Lower leg skin (tissue), 4 donors: ENCODE measurements at places on chromosomes 2 and 18. TPM values are rescaled to one million over a fixed set of nuclear protein-coding genes. Genes with fewer than 3 reads are reported as not detected.

DNA sequence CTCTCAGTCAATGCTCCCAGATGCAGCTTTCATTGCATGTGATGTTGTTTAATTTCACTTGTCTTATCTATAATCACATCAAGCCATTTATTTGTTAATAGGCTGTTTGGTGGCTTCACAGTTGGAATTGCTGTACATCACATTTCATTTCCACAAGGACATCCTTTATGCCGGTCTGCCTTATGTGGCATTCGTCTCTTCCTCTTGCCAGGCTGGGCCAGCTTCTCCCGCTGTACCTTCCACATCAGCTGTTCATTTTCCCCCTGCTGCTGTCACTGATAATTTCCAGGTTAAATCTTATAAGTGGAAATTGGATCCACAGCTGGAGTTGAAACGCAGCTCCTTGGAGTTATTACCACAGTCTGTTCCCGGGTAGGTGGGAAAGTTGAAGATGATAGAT, 110.6 kb downstream of the DPP10 start:
- DNase-seq: no peak

DNA sequence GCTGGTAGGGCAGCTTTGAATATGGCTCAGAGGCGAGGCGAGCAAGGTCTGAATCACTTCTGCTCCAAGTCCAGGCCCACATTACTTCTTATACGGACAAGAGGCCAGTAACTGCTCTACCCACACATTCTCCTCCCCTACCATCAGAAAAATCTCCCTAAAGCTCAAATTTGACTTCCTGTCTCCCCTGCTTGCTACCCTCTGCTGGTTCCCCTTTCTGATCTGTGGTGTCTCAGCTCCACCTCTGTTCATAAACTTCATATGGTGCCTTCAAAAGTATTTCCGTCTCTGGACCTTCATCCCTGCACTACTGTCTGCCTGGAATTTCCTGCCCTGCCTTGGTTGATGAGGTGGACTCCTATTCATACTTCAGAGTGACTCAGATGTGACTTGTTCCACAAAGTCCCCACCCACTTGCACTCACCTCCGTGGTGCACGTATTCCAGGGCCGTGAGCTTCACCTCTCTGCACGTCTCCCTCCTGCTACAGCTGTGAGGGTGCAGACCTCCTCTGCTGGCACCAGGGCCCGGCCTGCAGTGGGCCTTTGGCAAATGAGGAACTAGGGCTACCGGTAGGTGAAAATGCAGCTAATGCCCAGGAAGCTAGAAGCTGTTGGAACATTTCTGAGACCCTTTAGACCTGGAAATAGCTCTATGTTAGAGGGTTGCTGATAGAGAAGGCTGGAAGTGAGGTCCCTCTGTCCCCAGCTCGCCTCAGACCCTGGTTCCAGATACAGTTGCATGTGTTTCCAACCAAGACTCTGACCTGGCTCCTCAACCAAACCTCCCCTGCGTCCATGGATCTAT, 24.6 kb upstream of the KCMF1 start:
- DNase-seq: no peak

- DNase-seq: no peak
Measured at GRCh38 chr2:40786636-40787035, 334.7 kb upstream of the SLC8A1 start.

CDK5R2 gene
- total RNA-seq: not detected

- peak; percentile 62 for DNase-seq
Measured at GRCh38 chr2:8307606-8308180, 374.2 kb upstream of the ID2 start.

GRCh38 chr18:67590571-67591141, 74.1 kb upstream of the DSEL start:
- no peak for DNase-seq

DNA sequence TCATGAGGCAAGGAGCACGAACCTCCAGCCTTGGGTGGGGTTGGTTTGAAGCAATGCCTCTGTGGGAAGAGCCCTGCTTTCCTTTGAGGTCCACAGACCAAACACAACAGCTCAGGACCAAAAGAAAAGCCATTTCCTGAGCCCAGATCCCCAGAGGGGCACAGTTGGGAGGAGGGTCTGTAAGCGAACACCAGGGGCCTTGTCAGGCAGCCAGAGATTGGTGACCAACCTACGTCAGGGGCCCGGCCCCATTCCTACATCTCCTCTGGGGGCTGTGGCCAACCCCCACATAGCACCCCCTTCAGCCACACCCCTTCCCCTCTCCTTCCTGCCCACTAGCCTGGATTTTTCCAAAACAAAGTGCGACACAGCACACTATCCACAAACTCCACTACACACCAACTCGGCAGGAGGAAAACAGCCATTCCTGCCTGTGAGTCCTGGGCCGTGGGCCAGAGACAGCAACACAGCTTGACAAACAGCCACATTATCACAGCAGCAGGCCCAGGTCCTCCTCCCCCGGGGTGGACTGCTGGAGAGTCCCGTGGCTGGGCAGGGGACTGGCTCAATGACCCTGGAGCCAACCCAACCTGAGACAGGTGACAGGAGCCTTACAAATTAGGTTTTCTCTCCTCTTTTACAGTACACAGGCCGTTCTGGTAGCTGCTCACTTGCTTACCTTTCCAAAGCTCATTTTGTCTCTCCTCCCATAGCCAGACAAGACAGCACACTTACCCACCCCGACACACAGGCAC, 98.8 kb downstream of the TNS1 start:
- peak; percentile 68 for DNase-seq

DNA sequence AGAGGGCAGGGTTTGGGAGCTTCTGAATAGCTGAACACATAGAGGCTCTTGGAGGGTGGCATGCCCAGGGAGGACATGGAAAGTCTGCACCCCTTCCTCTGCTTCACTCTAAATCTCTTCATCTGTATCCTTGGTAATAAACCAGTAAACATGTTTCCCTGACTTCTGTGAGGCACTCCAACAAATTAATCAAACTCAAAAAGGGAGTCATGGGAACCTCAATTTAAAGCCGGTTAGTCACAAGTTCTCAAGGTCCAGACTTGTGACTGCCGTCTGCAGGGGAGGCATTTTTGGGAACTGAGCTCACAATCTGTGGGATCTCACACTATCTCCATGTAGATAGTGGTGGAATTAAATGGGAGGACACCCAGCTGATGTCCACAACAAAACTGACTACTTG, 33.1 kb upstream of the STON1 start:
- DNase-seq: no peak

DNA sequence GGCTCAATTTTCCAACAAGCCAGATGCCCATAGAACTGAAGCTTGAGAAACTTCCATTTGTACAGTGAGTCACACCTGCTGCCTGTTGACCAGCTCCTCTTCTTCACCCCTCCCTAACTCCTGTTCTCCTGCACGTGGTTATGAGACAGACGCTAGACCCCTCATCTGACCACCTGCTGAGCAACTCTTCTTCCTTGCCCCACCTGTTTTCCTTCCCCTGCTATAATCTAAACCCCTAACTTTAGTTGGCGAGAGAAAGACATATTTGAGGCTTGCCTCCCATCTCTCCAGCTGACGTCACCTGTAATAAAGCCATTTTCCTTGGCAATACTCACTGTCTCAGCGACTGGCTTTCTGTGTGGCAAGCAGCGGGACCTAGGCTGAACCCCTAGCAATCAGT, 22.3 kb upstream of the ITM2C start:
- no peak for DNase-seq

RNMT gene
- total RNA-seq: 19.6 TPM

DNA sequence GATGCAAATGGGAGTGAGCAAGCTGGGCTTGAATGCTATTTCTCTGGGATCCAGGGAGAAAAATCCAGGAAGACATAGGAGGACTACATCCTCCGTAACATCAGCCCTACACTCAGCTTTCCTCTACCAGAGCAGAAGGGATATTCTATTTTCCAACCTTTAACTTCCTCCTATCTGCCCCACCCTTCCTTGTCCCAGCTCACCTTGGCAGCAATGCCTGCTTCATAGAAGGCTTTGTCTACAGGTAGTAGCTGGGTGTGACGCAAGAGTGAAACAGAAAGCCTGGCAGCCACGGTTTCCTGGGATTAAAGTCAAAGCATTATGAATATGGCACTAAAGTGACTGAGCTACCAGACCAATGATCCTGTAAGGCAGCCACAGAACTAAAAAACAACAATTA, 3.9 kb downstream of the KRTCAP3 start:
- peak; percentile 65 for DNase-seq

CAPN14 gene
- total RNA-seq: 0.83 TPM

- no peak for DNase-seq
Measured at GRCh38 chr2:160651416-160652200, 158.0 kb upstream of the RBMS1 start.

DNA sequence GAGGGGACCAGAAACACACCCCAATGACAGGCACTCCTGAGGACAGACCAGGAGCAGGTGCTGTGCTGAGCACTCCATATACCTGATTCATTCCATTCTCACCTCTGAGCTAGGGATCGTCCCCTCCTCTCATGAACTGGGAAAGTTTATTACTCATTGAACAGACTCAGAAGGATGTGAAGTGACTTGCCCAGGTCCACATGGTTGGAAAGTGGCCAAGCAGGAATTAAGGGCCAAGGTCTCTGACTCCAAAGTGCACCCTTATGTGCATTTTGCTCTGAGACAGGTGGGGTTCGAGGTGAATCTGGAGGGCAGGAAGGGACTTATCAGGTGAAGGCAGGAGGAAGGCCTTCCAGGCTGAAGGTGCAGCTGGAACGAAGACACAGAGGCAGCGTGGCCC, 25.1 kb upstream of the PLB1 start:
- DNase-seq: no peak

DNA sequence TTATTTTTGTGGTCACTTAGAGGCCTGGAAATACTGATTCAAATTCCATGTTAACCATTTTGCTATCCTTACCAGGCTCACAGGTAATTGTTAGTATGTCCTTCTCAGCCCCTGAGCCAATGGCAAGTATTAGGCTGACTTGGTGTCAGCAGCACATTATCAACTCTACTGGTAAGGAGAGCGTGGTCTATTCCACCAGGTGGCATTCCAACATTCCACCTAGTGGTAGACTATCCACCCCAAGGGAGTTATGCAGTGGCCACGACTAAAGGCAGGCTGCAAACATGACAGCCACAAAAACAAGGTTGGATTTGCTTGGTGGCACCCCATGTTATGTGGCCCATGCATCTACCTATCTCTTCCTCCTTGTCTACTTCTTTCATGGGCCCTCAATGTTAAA, 31.8 kb upstream of the GCC2 start:
- no peak for DNase-seq

CIB4 gene
- total RNA-seq: not detected

DNA sequence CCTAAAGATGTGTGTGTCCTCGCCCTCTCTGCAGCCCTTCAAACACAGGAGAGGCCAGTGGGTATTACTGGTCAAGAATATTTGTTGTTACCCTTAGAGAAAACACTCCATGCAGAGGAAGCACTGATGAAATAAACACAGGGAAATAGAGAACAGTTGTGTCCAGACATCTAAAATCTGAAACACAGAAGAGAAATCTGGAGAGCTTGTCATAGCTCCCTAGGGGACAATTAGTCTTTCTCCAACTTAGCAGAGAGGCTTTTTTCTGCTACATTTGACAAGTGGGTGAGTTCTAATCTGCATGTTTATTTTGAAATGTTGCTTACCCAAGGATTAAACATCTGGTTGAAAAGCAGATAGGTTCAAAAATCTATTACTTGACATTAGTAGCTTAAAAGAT, 190.1 kb downstream of the CTNNA2 start:
- DNase-seq: no peak

CCDC68 gene
- 1.3 TPM for total RNA-seq

GRCh38 chr2:130836501-130837174, at the start of gene ARHGEF4:
Gene ARHGEF4 (plus strand): TSS chr2:130836914. CDS start chr2:130836954, 40 bp downstream.
- no peak for DNase-seq

DNA sequence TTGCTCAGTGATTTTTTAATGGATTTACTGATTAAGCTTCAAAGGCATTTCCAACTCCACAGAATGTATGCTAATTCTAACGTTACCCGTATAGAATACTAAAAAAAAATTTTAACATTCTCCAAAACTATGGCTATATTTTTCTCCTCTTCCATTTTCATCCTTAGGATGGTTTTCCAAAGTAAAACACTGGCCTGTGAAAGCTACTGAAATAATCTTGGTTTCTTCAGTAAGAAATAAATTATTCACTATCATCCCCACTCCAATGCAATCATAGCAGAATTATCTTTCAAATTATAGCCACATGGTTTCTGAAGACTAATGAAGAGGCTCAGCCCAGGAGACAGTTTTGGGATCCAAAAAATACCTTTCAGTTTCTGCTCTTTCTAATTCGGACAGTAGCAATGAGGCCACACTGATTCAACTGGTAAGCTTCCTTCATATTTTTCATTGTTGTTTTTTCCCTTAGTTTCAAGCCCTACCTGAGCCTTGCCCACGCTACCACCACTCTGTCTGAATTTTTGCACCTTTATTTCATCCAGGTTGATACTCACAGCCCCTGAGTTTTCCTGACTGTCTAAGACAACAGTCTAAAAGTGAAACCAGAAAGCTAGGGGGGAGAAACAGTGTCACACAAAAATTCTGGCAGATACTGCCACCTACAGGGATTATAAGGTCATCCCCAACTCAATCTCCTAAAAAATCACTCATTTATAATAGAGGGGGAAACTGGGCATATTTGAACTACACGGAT, 887.9 kb downstream of the NRXN1 start:
- DNase-seq: no peak

DNA sequence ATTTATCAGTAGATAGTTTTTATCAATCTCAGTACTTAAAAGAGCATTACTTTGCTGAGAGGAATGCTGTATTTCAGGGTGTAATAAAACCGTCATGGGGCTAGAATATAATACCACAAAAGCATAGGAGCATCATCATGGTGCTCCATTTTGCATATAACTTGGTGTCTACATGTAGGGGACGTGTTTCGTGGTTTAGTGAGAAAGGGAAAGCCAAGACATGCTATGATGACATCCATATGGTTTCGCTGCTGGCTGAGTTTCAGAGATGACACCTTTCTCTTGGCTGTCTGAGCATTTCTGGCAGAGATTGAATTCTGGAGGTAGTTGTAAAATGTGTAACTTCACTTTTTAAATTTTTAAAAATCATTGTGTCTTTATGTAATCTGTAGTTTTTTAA, 32.4 kb downstream of the WDR43 start:
- DNase-seq: no peak

NAPG gene
- 15.6 TPM for total RNA-seq

DNA sequence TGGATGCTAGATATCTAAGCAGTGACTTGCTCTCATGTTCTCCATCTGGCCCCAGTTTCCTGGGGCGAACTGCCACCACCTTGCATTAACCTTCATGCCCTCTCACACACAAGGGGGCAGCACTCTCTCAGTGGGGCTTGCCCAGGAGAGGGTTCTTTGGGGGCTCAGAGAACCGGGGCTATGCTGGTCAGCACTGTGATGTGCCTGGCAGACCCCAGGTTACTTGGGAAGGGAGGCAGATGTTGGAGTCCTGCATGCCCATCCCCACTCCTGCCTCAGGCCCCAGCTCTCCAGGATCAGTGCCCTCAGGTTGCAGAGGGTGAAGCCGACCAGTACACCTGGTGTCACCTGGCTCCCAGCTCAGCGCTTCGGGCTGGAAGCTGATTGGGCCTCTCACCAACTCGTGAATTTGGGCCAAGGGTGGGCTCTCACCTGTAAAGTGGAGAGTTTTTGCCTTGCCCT, 396.2 kb upstream of the HS6ST1 start:
- DNase-seq: peak; percentile 77

TDRD15 gene
- total RNA-seq: not detected

GRCh38 chr2:165746501-165746900, 47.5 kb downstream of the GALNT3 start:
- DNase-seq: no peak
